KBM-7 (cell line): ENCODE measurements at places on chromosomes 2 and 18.

DNA sequence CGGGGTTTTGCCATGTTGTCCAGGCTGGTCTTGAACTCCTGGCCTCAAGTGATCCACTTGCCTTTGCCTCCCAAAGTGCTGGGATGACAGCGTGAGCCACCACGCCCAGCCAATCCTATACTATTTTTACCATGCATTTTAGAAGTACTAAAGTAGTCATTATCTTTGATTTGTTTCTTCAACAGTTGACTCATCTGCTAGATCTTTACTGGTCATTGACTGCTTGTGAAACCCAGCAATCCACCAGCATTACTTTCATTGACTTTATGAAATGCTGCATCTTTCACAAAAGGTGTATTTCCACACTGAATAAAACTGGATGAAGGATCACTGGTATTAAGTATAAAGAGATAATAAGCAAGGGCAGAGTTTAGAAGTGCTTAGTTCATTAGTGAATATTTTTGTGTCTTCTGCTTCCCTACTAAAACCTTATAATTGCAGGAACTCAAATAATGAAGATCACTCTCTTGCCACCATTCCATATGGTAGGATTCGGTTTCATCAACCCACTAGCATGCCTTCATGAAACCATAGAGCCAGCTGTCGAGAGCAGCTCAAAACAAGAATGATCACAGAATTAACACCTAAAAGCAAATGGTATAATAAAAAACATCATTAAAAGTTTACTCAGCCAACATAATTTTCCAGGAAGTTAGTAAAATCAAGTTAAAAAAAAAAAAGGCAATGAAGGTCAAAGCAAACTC lies 33.1 kb downstream of the IRS1 start:
- DNase-seq, result no peak

- no peak for DNase-seq
These were observed 4.5 kb downstream of the NDUFV2 start for GRCh38 chr18:9106800-9107584.

- no peak for DNase-seq
These were observed 6.2 kb downstream of the RHOB start for GRCh38 chr2:20453087-20453486.

DNA sequence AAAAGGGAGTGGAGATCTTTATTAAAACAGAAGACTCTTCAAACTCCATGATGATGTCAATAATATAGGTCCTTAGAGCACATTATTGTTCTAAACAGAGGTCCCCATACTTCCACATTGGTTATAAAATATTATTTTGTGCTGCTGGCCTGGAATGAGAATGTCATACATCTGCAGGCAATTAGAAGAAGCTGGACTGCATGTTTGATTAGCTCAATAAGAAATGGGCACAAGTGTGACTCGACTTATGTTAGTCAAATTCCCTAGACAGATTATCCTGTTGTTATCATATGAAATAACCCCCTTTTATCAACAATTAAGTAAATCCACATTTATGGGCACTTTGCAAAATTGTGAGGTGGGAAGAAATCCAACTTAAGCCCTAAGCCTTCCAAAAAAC lies 8.8 kb downstream of the EFEMP1 start:
- DNase-seq, result no peak

DNA sequence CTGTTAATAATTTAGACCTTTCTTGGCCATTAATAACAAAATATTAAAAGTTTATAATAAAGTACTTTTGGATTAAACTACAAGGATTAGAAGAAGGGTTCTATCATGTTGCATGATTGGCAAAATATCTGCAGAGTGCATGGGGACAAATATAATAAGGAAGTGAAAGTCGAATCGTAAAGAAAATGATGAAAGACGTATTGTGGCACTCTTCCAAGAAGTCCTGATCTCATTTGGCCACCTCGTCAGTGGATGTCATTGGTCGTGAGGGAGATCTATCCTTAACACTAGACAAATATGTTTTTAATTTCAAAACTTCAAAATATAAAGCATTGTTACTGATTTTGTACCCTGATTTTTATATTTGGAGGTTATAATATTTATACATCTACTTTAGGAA lies 197.7 kb upstream of the STON1 start:
- peak; percentile 88 for DNase-seq

DNA sequence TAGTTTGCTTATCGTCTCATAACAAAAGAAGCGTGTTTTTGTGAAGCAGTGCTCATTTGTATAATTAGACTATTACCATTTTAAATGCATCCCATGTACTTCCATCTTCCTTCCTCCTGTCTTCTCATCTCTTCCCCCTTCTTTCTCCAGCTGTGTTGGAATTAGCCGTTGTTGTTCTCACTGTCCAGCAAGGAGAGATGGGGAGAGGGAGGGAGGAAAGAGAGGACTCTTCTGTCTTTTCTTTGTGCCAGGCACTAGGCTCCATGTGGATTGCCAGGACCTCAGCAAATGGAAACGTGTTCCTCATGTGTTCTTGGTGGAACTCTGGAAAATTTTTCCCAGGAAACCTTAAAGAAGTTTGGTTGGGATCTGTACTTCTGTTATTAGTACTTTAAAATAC lies 131.7 kb downstream of the PHLPP1 start:
- no peak for DNase-seq

DNA sequence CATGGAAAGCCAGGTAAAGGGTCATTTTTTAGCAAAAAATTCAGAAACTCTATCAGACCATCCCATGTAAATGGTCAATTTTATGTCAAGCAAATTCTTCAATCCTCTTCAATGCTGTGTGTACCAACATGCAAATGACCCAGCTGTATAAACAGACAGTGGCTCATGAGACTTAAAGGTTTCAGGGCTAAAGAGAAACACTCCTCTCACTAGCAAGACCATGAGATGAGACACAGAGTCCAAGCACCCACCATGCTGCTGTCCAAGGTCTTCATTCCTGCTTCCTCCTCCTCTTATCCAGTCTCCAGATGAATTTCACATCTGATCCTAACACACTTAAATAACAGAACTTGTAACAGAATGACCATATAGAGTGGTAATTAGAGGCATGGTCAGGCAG lies 30.8 kb upstream of the ONECUT2 start:
- no peak for DNase-seq

- peak; percentile 70 for DNase-seq
These were observed 108.4 kb upstream of the BZW1 start for GRCh38 chr2:200703127-200703925.

- no peak for DNase-seq
These were observed 5.5 kb downstream of the GALNT14 start for GRCh38 chr2:31132786-31133185.

DNA sequence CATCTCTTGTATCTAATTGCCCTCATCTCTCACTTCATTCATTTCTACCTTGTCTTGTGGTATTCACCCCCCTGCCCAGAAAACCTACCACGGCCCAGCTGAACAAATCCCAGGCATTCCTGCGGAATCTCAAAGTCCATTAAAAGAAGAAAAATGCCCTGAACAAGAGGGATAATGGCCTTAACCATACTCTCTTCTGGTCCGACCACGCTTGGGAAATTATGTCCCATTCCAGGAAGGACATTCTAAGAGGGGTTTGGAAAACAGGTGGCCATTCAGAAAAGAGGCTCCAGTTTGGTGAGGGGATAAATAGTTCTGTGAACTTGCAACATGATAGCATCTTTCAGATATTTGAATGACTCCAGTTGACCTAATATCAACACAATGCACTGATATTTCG lies 349.9 kb upstream of the ZNF521 start:
- no peak for DNase-seq

GRCh38 chr2:67755156-67755882 lies 307.5 kb downstream of the C1D start:
- DNase-seq, result no peak

- DNase-seq, result no peak
These were observed 168.1 kb downstream of the TRIB2 start for GRCh38 chr2:12884713-12885282.

DNA sequence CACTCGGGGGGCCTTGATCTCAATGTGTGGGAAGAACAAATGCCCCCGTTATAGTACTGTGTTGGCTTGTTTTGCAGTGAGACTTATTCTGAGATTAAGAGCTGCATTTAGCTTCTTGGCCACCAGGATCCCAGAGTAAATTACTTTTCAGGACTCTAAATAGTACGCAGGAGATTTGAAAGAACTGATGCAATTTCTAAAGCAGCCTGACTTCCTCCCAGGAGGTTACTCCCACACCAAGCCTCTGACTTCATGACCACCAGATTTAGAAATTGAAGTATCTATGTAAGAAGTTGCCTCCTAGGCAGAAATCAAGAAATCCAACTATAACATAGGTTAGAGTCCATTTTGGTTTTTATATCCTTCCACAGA lies 67.0 kb downstream of the FEZ2 start:
- DNase-seq, result peak; percentile 75

DNA sequence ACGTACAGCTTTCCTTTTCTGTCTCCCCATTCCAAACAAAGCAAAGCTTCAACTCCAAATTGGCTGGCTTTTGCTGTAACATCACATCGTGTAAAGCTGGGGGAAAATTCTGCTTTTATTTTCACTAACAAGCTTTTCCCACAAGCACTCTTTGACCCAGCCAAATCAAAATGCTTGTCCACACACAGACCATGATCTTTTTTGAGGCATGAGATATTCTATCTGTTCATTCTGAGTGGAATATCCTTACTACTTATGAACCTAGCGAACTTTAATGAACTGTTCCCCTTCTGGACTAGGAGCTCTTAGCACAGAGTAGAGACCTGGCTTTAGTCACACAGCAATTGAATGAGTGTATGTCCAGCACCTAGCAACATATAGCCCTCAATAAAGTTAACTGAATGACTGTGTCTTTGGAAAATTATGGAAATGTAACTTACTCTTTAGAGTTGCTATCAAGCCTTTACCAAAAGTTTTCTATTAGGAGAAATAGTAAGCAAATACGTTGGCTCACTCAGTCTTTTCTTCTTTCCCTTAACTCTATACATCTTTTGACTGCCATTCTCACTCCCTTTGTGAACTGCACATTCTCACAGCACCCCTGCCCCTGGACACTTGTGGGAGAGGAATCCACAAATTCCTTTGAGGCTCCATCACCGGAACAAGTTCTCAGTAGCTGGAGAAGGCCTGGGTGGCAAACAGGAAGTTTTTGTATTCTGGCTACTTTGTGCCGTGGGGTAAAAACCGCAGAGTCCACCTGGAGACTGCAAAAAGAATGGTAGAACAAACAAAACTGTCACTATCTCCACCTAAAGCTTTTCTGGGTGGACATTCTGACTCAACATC lies 1.3 kb upstream of the UBE2E3 start:
- DNase-seq, result peak; percentile 30
